Stimulated activated CD8-positive, alpha-beta memory T cell treated with anti-CD3 and anti-CD28 coated beads, Interleukin-12 subunit alpha, Interleukin-12 subunit beta, amount 100 ng/mL, for 1 hour (primary cell): ENCODE measurements at places on chromosomes 7 and 10.

DNA sequence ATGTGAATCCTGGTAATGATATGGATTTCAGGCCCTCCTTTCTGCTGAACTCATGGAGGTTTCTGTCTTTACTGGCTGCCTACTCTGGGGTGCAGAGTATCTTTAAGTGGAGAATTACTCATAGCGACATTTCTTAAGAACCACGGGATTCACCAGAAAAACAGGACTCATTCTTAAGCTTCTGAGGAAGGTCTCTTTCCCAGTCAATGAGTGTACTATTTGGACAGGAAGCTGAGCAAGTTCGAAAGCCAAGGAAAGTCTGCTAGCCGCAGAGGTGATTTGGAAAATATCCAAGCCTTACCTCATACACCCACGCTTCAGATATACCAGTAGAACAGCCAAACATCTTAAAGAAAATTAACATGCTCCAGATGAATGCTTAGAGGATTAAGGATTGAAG, 377.6 kb upstream of the MYO3A start:
- no peak for DNase-seq

GRCh38 chr7:18405726-18406125, 89.8 kb upstream of the HDAC9 start:
- DNase-seq = no peak

- no peak for DNase-seq
These were observed 157.0 kb upstream of the MKLN1 start for GRCh38 chr7:131170440-131171271.

DNA sequence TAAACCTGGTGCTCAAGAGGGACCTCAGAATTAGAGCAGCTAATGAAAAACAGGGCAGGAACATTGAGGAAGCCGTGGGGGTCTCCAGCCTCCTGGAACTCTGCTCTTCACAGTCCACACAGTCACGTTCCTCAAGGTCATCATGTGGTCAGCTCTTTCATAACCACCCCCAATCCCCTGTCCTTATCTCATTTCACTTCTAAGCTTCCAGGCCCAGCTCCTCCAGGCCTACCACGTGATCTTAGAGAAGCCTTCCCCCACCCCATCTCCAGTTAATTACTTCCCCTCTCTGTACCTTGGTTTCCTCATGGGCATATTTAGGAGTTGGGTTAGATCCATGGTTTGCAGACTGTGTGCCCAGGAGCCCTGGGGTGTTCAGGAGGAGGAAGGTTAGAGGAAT, 106.4 kb upstream of the TCF7L2 start:
- no peak for DNase-seq

- no peak for DNase-seq
These were observed 14.1 kb downstream of the PTN start for GRCh38 chr7:137329411-137329810.

- no peak for DNase-seq
These were observed 37.1 kb downstream of the CPXM2 start for GRCh38 chr10:123854498-123854897.

DNA sequence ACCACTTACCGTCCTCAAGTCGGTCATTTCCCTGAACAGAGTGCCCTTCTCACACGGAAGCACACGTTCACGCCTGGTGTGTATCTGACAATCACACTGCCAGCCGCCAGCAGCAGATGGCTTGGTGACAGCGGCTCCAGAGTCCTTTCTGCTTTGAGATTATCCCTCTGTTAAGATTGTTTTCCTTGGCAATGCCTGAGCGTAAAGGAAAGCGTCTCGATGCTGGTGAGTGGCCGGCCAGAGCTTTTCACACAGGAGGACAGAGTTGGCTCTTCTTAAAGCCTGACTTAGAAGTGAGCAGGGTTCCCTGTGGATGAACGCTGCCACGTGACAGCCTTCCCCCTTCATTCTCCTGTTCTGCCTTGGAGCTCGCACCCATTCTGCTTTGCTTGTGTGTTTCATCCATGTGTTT, 22.1 kb upstream of the PRKAR1B start:
- no peak for DNase-seq

GRCh38 chr10:33706191-33706590, 371.7 kb upstream of the NRP1 start:
- DNase-seq = no peak

DNA sequence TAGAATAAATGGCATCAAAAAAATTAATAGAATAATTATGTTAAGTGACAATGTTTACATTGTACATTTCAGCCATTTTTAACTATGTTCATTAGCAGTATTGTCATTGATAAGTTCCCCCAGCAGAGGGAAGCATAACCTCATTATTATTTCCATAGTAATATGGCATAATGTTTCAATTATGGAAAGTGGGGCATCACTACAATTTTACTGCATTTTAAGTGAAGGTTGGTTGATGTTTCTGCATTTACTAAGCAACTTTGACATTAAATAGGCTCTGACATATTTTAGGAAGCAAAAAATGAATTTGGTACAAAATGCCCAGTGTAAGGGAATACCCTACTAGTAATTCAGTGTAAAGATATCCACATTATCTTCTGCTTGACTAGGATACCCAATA, 218.3 kb downstream of the SEMA3A start:
- no peak for DNase-seq

DNA sequence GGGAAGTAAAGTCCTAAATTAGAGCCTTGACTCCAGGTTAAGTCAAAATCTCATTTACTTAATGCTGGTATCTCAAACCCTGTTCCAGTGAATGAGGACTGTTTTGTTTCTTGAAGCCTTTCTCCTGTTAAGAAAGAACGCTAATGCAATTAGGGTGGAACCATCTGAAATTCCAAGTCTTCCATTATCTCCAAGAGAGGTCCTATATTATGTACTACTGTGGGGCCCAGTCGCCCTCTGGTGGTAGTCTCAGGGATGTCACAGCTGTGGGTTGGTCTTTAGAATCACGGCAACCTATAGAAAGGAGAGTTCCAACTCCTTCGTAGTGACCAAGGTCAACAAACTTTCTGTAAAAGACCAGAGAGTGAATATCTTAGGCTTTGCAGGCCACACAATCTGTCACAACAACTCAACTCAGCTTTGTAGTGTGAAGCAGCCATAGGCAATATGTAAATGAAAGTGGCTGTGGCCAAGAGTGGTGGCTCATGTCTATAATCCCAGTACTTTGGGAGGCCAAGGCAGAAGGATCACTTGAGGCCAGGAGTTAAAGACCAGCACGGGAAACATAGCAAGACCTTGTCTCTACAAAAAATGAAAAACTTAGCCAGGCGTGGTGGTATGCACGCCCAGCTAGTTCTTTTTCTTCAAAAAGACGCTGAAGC, 9.3 kb downstream of the RPP38 start:
- peak; percentile 43 for DNase-seq

GRCh38 chr10:93071177-93071472, 2.6 kb upstream of the CYP26A1 start:
- DNase-seq = no peak

DNA sequence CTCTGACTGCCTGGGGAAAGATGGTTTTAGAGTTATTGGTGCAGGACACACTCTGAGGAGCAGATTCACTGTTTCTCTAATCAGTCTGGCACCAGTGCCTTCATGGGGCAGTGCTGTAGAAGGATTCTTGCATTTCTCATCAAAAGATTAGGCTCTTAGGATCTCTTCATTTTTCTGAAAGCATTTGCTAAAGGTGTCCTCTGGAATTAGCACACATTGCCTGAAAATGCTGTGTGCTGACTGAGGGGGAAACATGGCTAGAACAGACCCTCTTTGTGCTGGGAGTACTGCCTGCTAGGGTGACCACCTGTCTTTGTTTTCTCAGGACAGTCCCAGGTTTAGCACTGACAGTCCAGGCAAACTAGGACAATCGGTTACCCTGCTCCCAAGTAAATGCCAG, 301.0 kb downstream of the PTEN start:
- DNase-seq = no peak

DNA sequence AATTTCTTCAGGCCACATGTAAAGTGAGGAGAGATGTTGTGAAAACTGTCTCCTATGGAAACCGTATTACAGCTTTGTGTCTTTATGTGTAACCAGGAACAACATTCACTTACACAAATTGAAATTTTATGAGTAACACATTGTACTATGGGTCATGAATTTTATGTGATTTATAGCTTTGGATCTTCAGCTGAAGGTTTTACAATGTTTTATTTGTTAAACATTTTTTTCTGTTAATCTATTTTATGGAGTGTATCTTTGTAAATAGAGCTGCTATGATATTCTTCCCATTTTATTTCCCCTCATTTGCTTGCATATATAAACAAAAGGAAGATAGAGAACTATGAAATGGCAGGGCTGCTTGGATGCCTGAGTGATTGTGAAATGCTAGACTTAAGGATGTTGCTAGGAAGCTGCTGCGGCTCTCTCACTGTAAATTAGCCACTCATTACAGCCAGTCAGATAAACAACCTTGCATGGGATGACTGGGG, 104.5 kb upstream of the PCLO start:
- no peak for DNase-seq

- DNase-seq = no peak
These were observed 7.0 kb downstream of the BAMBI start for GRCh38 chr10:28684157-28684985.

GRCh38 chr7:134851141-134851540, 71.7 kb downstream of the CALD1 start:
- no peak for DNase-seq

DNA sequence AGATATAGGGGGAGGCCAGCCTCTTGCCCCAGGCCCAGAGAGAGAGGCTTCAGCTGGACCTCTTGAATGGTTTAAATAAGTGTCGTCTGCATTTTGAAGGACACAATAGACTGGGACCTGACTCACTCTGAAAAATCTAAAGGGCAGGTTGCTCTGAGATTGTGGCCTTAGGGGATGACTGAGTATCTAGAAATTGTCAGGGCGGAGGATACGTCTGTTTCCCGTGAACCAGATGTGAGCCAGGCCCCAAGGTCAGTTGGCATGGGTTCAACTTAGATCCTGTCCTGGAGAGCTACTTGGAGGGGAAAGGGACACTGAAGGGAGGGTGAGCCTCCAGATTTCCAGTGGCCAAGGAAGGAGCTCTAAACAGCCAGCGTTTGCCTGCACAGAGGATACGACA, 110.2 kb downstream of the CHN2 start:
- no peak for DNase-seq

- DNase-seq = no peak
These were observed 68.9 kb downstream of the DYNC1I1 start for GRCh38 chr7:95840953-95841950.

DNA sequence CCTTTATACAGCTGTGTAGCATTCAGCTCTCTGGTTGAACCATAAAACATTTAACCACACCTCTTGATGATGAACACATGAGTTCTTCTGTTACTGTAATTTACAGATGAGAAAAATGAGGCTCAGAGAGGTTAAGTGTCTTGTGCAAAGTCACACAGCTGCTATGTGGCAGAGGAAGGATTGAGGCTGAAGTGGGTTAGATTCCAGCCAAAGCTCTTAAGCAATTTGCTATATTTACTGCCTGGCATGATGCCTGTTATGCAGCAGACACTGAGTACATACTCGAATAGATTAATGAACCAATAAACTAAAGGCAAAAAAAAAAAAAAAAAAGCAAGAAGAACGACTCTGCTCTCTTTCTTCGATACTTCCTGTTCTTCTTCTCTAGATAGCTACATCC, 35.7 kb downstream of the GFRA1 start:
- DNase-seq = no peak

GRCh38 chr10:114520453-114520852, 116.2 kb upstream of the AFAP1L2 start:
- DNase-seq = no peak

DNA sequence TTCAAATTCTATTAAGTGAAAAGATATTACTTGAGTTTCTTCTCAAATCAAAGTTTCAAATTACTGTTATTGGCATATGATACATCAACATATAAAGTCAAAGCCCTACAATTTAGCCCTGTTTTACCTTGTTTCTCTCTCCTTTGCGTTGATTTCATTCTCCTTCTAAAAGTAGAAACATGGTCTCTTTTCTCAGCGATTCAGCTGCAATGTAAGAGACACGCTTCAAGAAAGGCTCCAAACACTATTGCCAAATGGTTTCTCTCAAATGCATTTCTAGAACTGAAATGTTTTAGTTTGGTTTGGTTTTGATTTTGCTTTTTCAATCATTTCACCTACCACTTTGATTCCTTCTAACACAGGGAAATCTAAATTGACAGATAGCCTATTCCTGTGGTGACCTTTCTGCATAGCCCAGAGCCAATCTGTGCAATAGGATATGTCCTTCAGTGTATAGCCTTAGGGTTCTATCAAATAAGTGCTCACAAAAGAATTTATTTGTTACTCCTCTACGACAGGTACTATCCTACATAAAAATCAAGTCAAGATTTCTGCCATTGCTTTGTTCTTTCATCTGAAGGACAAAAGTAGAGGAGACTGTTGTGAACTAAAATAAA, 47.3 kb downstream of the CTNNA3 start:
- DNase-seq = no peak

DNA sequence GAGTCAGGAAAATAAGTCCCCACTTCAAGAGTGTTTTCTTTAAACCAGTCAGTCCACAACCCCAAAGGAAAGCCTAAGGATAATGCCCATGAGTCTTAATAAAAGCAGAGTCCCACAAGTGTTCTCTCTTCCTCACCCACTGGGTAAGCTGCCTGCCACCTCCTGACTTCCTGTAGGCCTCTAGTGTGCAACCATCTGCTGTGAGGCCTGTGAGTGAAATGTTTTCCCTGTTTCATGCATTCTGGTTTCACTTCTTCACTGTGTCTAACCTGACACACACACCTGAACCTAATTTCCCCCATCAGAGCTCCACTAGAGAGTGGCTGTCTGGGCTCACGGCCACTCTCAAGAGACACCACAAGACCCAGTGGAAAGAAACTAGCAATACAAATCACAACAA, 38.9 kb upstream of the GDF10 start:
- DNase-seq = no peak

DNA sequence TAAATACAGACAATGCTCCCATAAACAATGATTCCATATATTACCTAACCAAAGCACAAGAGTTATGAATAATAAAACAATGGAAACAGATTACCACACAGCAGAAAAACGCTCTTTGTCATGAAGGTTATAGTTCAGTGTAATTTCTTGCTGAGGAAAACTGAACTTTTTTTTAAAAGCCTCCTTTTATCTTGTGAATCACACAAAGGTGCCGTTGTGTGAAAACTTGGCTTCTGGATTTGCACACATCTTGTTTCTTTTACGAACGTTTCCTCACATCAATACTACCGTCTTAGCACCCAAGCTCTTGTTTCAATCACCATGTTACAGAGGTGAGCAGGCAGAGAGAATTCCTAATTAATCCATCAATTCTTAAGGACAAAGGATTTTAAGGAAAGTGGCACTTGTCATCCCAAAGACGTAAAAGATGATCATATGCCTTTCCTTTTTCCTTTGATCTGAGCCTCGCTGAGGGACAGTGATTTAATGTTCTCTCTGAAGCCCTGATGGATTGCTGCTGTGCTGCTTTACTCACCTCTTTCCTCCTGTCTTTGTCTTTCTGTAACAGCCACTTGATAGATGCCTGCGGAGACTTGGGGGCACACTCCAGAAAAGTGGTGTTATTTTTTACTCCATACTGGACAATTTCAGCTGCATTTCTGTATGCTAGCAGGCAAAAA, 110.1 kb downstream of the CD36 start:
- no peak for DNase-seq

DNA sequence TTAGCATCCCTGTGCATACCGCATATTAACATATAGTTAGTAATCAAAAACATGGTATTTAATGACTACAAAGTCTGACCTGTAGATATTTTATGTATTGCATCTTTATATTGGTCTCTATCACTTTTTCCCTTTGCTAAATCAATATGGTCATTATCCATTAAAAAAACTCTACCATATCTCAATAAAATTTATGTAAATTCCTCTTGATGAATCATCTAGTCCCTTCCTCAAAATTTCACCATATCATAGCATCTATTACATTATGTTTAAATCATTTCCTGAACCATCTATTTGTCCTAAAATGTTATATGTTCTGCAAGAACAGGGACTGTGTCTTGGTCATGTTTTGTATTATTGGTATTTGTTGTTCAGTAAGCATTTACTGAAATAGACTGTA, 7.7 kb upstream of the ING3 start:
- no peak for DNase-seq
